ENCODE measurements at places on chromosomes 1 and 21. TPM values are rescaled to one million over a fixed set of nuclear protein-coding genes. Genes with fewer than 3 reads are reported as not detected.

DNA sequence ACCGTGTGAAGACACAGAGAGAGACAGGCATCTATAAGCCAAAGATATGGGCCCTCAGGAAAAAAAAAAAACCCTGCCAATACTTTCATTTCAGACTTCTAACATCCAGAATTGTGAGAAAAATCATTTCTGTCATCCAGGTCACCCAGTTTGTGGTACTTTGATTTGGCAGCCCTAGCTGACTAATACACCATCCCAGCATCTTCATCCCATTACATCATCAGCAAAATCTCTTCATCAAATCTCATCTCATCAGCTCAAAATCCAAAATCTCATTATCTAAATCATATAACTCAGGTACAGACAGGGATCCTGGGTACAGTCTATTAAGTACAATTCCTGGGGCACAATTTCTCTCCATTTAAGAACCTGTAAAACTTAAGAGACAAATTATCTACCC lies 51.9 kb upstream of the GJA8 start:
- H3K4me3 ChIP-seq: no peak overlapping the region
- no peaks in the 10 kb centered on the region for H3K36me3 ChIP-seq
- H3K4me1 ChIP-seq: peaks cover 43% of the 10 kb centered on the region
- H3K27me3 ChIP-seq: no peaks in the 10 kb centered on the region
- DNase-seq: peak; percentile 33
- H3K27ac ChIP-seq: peak overlapping the region; percentile 36

GRCh38 chr1:158649052-158649451 lies 37.5 kb downstream of the SPTA1 start:
- no peaks in the 10 kb centered on the region for H3K4me1 ChIP-seq
- DNase-seq: no peak
- H3K27me3 ChIP-seq: peaks cover 13% of the 10 kb centered on the region
- no peak overlapping the region for H3K27ac ChIP-seq

- H3K36me3 ChIP-seq: no peaks in the 10 kb centered on the region
- no peak overlapping the region for H3K27ac ChIP-seq
- DNase-seq: no peak
- no peak overlapping the region for H3K4me3 ChIP-seq
These were observed 14.4 kb downstream of the ILDR2 start for GRCh38 chr1:166960858-166961474.

- no peak overlapping the region for H3K27ac ChIP-seq
- peaks cover 10% of the 10 kb centered on the region for H3K36me3 ChIP-seq
- no peaks in the 10 kb centered on the region for H3K27me3 ChIP-seq
- H3K4me1 ChIP-seq: peaks cover 3% of the 10 kb centered on the region
These were observed 8.3 kb downstream of the MAPKAPK2 start for GRCh38 chr1:206693029-206693428.

DNA sequence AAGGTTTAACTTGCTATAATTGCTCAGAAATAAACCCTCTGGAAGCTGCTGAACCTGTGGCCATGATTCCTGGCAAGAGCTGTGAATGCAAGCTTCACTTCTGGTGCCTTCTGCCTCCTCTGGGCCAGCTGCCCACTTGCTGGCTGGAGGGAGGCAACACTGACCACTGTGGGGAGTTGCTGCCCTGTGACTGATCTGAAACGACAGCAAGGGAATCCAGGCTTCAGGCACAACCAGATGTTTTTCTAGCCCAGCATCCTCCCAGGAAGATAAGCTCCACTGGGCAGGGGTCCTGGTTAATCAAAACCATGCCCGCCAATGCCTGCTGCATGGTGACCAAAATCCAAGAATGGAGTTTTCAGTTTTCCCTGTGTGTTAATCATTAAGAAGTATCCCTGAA lies 180.0 kb upstream of the HMGB4 start:
- H3K4me1 ChIP-seq: no peaks in the 10 kb centered on the region
- H3K4me3 ChIP-seq: no peak overlapping the region
- no peaks in the 10 kb centered on the region for H3K36me3 ChIP-seq
- no peak for DNase-seq

- H3K4me1 ChIP-seq: no peaks in the 10 kb centered on the region
- no peaks in the 10 kb centered on the region for H3K27me3 ChIP-seq
These were observed 28.0 kb downstream of the PTBP2 start for GRCh38 chr1:96749618-96750017.

Gene FAM78B
- total RNA-seq: 0.26 TPM

Data from PC-3 (cell line).